ENCODE measurements at places on chromosomes 6 and 20. TPM values are rescaled to one million over a fixed set of nuclear protein-coding genes. Genes with fewer than 3 reads are reported as not detected.

GRCh38 chr6:165446331-165446730, 136.9 kb upstream of the C6orf118 start:
- H3K4me1 ChIP-seq = no peaks in the 10 kb centered on the region
- H3K27ac ChIP-seq = no peak overlapping the region
- H3K36me3 ChIP-seq = no peaks in the 10 kb centered on the region

TBC1D32 gene
- 13.8 TPM for total RNA-seq

VGLL2 gene
- total RNA-seq = not detected

ZFP57 gene
- total RNA-seq = not detected

- no peak for DNase-seq
- peaks cover 16% of the 10 kb centered on the region for H3K36me3 ChIP-seq
- H3K4me3 ChIP-seq = no peak overlapping the region
- peak overlapping the region; percentile 46 for H3K27ac ChIP-seq
These were observed 9.2 kb downstream of the SLCO4A1 start for GRCh38 chr20:62651285-62652021.

AVP gene
- total RNA-seq = not detected

XKR7 gene
- total RNA-seq = not detected

LRRC73 gene
- 1.2 TPM for total RNA-seq

DNA sequence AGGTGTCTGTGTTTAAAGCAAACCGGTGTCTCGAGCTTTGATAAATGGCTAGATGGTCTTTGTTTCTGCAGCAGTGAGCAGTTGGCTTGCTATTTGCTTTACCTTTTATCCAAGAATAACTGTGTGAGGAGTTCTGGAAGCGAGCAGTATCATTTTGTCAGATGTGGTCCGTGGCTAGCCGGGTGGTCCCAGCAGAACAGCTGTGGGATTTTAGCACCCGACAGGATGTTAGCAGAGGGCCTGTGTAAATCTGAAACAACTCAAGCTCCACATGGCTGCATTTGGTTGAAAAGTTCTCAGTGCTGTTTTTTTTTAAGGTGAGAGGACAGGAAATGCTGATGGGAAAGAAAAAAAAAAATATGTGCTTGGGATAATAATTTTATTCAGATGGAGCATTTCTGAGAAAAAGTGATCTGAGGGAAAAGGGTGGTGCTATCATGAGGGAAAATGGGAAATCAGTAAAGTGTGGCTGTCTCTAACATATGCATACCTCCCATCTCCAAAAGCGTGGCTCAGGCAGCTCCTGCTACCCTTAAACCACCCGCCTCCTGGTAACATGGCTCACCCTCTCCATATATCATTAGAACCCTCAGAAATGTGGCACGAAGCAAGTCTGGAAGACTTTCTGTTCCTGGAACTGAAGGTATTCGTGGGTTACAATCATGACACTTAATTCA, 215.4 kb downstream of the TSHZ2 start:
- H3K4me3 ChIP-seq = no peak overlapping the region
- DNase-seq = no peak
- no peaks in the 10 kb centered on the region for H3K4me1 ChIP-seq

DNA sequence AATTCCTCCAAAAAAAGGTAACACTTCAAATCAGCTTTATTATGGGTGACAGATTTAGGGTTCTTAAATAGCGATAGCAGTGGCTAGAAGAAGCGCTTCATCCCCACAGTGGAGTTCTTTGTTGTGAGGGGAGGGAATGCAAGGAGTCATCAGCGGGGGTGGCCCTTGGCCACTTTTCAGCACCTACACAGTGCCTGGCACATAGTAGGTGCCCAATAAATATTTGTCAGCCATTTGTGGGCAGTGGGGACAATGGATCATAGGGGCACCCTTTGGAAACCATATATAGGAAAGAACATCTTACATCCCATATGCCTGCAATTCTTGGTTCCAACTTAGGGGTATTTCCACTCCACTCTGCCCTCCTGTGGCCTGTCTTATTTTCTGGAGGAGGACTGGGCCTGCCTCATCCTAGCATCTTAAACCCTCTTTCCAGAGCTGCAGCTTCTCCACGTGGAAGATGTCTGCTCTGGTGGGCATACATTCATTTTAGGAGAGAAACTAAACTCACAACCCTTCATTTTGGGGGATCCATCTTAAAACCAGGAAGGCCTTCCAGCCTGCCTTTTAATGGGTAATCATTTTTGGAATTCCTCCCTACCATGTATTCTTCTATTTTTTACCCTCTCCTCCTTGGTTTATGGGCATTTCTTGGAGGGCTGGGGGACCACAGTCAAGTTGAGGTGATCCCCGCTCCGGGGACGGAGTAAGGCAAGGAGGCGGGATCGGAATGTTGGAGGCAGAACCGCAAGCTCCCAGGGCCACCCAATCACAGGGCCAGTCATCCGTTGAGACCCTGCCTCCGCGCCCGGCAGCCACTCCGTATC, 2.6 kb upstream of the GPSM3 start:
- peak overlapping the region; percentile 65 for H3K4me3 ChIP-seq
- DNase-seq = peak; percentile 57
- H3K27ac ChIP-seq = peak overlapping the region; percentile 71

GRCh38 chr6:165662041-165662748, 846 bp downstream of the PDE10A start:
- H3K27ac ChIP-seq = no peak overlapping the region
- H3K4me1 ChIP-seq = no peaks in the 10 kb centered on the region
- H3K4me3 ChIP-seq = no peak overlapping the region
- no peak for DNase-seq
- no peaks in the 10 kb centered on the region for H3K27me3 ChIP-seq
- H3K36me3 ChIP-seq = no peaks in the 10 kb centered on the region

- H3K4me1 ChIP-seq = no peaks in the 10 kb centered on the region
- no peaks in the 10 kb centered on the region for H3K36me3 ChIP-seq
- H3K27me3 ChIP-seq = no peaks in the 10 kb centered on the region
- no peak overlapping the region for H3K27ac ChIP-seq
- no peak overlapping the region for H3K4me3 ChIP-seq
These were observed 19.4 kb downstream of the COL11A2 start for GRCh38 chr6:33172688-33173534.

THBD gene
- total RNA-seq = 0.39 TPM

DNA sequence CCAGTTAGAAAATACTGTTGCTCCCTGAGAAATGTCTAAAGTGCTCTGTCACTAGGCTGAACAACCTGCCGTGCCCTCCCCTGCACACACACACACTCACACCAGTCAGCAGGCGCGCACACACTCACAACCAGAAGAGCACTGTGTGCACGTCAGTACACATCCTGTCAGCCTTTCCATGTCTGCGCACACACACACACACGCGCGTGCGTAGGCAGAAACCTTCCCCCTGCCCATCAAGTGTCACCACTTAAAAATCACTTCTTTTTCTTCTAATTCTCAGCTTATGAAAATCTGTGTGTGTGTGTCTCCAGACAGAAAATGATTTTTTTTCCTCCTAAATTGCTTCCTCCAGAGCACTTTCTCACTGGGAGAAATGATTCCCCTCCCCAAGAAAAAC, 100.3 kb downstream of the EDN3 start:
- no peak overlapping the region for H3K4me3 ChIP-seq
- no peak for DNase-seq
- H3K27me3 ChIP-seq = peaks cover 80% of the 10 kb centered on the region
- H3K27ac ChIP-seq = no peak overlapping the region
- H3K4me1 ChIP-seq = no peaks in the 10 kb centered on the region

GRCh38 chr20:51353491-51353890, 189.0 kb downstream of the NFATC2 start:
- no peaks in the 10 kb centered on the region for H3K36me3 ChIP-seq
- no peaks in the 10 kb centered on the region for H3K27me3 ChIP-seq
- no peak overlapping the region for H3K4me3 ChIP-seq

DNA sequence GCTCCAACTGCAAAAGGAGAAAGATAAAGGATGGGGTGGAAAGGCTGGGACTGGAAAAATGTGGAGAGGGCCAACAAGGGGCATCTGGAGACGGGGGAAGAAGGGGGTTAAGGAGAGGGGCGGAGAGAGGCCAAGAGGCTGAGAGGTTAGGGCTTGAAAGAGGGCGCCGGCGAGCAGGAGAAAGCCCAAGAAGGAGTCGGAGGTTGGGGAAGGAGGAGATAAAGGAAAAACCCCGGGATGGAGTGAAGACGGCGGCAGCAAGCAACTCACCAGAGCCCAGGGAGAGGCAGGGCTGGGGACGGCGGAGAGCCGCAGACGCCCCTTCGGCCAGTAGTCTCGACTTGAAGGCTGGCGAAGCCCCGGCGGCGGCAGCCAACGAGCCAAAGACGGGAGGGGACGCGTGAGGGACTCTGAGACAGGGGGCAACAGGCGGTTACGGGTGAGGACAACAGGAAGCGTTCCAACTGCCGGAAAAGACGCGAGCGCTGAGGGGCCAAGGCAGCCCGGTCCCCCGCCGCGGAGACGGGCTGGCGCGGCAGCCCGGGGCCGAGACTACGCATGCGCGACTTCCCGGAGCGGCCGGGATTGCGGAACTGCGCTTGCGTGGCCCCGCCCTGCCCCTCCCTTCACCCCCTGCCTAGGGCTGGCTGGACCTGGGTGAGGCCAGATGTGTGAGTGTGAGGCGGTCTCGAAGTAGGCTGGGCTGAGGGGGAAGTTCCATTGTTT, at the start of gene STK38:
Gene STK38 (minus strand): TSS at position 560 of the 726 bp plus-strand sequence. CDS start 7,277 bp downstream, outside the sequence.
- peak; percentile 65 for DNase-seq
- H3K27me3 ChIP-seq = no peaks in the 10 kb centered on the region
- H3K36me3 ChIP-seq = peaks cover 5% of the 10 kb centered on the region
- H3K27ac ChIP-seq = peak within 1 kb of the TSS; percentile 76
- H3K4me1 ChIP-seq = peaks cover 9% of the 10 kb centered on the region

DNA sequence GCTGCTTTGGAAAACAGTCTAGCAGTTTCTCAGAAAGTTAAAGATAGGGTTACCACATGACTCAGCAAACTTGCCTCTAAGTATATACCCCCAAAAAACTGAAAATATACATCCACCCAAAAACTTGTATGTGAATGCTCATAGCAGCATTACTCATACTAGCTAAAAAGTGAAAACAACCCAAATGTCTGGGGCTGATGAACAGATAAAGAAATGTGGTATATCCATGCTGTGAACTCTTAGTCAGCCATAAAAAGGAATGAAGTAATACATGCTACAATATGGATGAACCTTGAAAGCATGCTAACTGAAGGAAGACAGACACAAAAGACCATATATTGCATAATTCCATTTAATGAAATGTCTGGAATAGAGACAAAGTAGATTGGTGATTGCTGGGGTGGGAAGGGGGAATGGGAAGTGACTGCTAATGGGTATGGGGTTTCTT, 79.9 kb upstream of the GLP1R start:
- H3K4me3 ChIP-seq = no peak overlapping the region

SPATS1 gene
- not detected for total RNA-seq

LINC00237 gene
- not detected for total RNA-seq

ULBP1 gene
- total RNA-seq = 12.4 TPM

CD40 gene
- total RNA-seq = 21.3 TPM

DNA sequence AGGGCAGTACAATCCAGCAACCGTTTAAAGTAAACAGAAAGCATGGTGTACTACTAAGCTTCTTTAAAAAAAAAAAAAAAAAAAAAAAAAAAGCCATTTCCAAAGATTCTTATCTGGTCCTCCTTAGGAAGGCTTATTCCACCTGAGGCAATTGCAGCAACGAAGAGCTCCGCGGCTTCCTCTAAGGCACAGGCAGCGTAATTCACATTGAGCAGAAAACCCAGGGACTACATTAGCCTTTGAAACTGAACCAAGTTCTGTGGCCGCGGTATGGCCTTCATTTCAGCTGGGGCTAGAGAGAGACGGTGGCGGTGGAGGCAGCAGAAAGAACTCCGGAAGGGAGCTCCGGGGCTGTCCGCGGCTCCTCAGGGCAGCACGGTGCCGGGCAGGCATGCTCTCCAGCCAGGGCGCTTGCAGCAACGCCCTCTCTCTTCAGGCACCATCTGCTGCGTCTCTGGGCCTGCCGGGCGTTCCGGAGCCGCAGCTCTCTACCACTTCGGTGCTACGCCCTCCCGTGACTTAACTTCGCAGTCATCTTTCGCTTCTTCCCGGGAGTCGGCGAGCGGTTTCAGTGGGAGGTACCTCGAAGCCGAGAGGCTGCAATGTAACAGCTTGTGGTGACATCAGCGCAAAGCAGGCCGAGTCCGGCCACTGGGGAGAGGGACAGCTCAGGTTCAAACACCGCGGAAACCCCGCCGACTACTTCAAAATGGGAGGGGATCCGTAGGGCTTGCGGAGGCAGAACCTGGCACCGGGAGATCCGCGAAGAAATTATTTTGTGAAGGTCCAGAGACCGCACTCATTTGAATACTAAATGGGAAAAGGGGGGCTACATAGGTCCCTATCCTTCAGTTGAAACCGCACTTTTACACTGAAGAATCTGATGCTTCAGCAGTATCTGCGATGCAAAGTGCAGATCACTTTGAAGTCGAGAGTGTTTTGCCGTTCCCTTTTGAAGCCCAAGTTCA, 100.0 kb downstream of the DST start:
- H3K4me3 ChIP-seq = peak overlapping the region; percentile 61
- peak overlapping the region; percentile 62 for H3K27ac ChIP-seq
- peaks cover 15% of the 10 kb centered on the region for H3K4me1 ChIP-seq
- no peaks in the 10 kb centered on the region for H3K36me3 ChIP-seq
- H3K27me3 ChIP-seq = no peaks in the 10 kb centered on the region

GRCh38 chr6:10355115-10355702, 59.7 kb downstream of the TFAP2A start:
- no peak for DNase-seq
- H3K27me3 ChIP-seq = no peaks in the 10 kb centered on the region
